Daoy (cell line): ENCODE measurements at places on chromosomes 6 and 20.

GRCh38 chr20:46206025-46206424 is 87.9 kb downstream of the CD40 start:
- peak; percentile 67 for DNase-seq

DNA sequence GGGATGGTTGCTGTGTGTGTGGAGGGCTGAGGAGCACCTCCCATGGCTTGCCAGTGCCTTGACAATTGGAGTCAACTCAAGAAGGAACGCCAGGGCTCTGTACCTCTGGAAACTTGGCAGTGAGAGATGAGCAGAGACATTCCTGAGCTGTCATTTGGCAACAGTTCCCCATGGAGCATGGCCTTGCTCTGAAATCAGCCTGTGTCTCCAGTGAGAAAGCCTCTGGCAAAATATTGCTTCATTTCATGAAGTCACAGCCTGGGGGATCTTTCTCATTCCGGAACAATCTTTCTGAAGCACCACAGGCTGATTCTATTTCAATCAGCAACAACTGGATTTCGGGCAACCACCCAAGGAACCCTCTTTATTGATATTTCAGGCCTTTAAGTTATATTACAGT is 52.2 kb upstream of the FNDC1 start:
- no peak for DNase-seq

DNA sequence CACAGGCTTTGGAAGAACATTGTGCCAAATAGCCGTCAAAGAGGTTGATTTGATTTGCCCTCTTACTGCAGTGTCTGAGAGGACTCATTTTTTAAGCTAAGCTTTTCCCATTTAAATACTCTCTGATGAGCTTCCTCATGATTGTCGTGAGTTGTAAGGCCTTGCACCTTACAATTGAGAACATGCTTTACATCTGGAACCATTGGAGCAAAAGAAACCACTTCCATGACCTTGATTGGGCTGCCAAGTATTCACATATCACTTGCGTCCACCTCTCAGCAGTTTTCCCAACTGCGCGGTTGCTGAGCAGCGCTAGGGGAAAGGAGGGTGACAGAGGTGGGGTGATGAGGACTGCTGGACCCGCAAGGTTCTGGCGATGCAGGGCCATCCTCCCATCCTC is 12.3 kb upstream of the LBP start:
- no peak for DNase-seq

- no peak for DNase-seq
Measured at GRCh38 chr20:52049001-52049731, 142.4 kb downstream of the ZFP64 start.

DNA sequence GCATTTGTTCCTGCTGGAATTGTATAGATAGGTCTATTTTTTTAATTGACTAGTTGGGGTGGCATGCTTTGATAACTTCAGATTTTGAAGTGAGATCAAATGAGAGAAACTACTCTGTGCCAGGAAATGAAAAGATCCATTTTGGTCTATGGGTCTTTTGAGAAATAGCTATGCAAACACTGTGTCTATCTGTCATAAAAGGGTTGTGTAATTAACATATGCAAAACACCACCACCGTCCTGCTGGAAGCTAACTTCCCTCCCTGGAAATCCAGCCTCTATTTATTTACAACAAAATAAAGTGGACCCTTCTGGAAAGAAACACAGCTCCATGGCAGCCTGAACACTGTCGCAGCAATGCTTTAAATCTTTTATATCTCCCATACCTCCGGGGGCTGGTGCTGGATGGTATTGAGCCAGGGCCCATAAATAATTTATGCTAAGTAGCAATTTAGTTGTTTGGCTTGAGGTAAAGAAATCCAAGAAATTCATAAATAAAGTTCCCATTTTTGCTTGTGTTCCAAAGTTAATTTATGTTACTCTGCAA is 244.2 kb upstream of the POU3F2 start:
- no peak for DNase-seq

DNA sequence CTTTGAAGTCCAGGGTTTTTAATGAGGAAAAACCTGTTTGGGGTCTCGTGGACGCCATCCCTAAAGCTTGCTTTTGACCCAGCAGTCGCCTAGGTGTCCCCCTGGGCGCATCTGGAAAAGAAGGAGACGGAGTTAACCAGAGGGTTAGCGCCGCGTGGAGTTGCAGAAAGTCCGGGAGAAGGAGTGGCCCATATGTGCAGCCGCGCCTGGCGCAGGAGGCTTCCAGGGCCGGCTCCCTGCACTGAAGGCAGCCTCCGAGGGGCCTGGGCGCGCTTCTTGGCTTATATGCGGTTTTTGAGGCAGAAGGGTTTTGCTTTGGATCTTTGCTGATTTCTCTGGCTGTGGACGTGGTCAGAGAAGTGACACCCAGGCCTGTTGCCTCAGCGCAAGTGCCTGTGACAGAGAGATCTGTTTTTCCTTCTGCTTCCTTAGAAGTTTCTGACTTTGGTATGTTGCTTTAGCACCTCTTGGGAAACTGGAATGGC is 987 bp downstream of the TMEM181 start:
- DNase-seq, result peak; percentile 32

DNA sequence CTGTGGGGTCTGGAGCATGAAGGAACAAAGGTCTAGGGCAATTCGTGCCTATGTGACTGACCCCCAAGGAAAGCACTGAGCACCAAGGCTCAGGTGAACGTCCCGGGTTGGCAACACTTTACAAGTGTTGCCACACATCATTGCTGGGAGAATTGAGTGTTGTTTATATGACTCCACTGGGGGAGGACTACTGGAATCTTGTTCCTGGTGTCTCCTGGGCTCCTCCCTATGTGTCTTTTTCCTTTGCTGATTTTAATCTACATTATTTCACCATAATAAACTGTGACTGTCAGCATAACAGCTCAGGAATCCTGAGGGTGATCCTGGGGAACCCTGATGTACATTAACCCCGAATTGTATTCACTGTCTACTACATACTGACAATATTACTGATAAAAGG is 207.7 kb upstream of the BMP2 start:
- no peak for DNase-seq

- peak; percentile 65 for DNase-seq
Measured at GRCh38 chr6:109526905-109527628, 44.0 kb upstream of the ZBTB24 start.

- DNase-seq, result no peak
Measured at GRCh38 chr20:62507991-62508640, 32.3 kb upstream of the GATA5 start.

DNA sequence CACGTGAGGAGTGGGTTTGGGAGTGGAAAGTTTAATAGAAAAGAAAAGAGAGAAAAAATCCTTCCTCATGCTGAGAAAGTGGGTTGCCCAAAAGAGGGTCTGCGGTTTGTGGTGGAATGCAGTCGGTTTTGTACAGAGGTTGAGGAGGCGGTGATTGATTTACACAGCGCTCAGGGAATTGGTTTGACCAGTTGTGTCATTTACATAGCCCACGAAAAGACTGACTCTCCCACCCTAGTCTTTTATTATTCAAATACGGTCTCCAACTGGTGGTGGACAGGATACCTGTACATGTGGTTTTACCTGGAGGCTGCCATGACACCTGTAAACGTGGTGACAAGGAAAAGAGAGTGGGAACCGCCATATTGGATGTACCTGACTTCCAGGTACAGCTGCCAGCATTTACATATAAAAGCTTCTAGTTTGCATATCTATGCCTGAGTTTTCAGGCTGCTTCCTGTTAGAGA is 42.1 kb downstream of the HLA-DPB1 start:
- no peak for DNase-seq

GRCh38 chr20:44309763-44310663 is 989 bp downstream of the FITM2 start:
- DNase-seq, result peak; percentile 42

DNA sequence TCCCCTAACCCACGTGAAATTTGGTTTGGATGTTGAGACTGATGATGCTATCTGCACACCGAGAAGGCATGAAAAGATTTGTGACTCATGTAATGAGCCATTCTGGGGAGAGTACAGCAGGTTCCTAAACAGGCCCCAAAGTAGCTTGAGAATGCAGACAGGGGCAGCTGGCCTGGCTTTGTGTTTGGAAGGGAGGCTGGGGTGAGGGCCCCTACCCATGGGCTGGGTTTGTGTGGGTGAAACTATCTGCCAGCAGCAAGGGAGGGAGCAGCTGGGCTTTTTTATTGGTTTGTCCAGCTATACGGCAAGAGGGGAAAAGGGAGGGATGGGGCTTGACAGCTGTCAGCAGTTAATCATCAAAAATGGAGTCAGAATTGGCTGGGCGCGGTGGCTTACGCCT is 87.0 kb upstream of the RNF24 start:
- DNase-seq, result no peak

DNA sequence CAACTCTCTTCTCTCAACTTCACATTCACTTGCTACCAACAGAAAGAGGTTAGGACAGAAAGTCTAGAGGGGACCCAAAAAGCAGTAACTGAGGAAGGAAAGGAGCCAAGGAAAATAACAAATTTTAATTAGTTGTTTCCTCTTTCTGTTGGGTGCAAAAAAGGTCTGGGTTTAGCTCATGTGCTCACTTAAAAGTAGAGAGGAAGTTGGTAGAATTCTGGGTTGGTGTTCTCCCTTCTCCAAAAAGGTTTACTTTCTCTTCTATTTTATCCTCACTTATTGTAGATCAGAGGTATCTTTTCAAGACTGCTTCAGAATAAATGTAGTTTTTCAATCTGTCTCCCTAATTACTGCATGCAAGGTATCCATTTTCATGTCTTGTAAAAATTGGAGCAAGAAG is 42.8 kb downstream of the MAP3K7 start:
- no peak for DNase-seq

DNA sequence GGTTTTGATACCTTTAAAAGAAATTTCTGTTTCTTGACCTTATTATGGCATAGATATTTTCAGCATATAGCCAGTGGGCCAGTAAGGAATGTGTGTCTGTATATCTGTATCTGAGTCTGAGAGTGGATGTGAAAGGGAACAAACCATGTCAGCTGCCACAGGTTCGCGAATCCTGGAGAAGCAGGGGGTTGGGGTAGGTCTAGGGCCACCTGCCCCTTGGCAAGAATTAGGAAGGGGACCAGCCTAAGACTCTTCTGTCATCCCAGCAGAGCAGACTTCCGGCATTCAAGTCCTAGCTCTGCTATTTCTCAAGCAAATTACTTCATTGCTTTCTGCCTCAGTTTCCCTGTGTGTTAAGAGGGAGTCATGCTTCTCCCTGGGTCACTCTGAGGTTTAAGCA is 180.3 kb upstream of the SNX9 start:
- no peak for DNase-seq

DNA sequence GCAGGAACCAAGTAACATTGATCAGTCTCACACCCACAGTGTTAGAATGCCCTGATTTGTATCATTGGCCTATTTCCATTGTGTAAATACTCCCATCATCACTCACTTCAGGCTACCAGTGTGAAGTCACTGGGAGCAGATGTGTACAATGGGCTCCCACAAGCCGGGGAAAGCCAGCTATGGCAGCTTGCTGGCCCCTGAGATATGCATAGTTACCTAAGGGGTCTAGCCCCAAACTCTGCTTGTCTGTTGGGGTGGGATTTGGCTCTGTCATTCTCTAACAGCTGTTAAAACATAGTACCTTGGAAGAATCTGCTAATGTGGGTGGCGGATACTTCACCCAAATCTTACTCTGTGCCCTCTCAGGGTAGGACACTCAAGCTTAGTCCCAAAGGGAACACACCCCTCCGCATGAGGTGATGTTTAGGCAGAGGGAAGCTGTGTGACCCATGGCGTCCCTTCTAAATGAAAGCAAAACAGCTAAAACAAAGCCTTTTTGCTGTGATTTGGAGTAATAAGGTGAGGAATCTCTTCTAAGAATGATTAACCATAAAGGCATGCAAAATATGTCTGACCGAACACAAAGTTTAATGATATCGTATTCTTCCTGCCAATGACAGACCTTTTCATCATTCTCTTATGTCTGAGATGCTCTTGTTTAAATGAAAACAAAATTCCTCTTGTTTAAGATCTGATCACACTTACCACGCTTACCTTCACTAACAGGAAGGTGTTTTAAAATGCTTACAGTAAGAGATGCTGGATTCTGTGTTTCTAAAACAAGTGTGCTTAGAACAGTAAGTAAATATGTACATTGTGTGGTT is 45.9 kb upstream of the PXDC1 start:
- DNase-seq, result peak; percentile 60

GRCh38 chr20:46810448-46811223 is 84.0 kb upstream of the EYA2 start:
- no peak for DNase-seq

GRCh38 chr20:2625062-2625461 is 27.4 kb upstream of the NOP56 start:
- DNase-seq, result no peak

GRCh38 chr6:15930207-15930606 is 198.7 kb upstream of the MYLIP start:
- DNase-seq, result no peak

DNA sequence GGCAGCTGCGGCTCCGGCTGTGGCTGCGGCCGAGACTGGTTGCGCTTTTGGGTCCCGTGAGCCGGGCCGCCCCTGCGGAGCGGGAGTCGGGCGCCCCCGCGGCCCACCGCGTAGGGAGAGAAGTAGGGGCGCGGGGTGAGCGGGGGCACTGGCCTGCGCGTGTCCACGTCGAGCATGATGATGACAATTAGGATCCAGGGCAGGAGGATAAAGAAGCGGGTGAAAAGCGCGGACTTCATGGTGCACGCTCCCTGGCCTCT is 739 bp downstream of the B3GAT2 start:
- no peak for DNase-seq

DNA sequence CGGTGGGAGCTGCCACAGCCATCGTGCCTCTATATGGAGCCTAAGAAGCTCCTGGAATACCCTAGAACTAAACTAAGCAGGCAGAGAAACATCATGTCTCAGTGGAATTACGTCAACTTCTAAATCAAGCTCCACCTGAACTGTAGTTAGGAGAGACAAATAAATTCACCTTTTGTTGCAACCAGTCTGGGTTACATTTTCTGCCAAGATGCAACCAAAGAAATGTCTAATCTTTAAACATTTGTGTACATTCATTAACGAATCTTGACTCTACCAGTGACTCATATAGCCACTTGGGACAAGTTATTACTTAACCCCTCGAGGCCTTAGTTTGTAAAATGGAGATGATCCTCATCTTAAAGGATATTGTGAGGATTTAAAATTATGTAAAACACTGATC is 8.9 kb downstream of the PTPRK start:
- DNase-seq, result peak; percentile 16

GRCh38 chr6:168184701-168185100 is 105.7 kb upstream of the FRMD1 start:
- no peak for DNase-seq

DNA sequence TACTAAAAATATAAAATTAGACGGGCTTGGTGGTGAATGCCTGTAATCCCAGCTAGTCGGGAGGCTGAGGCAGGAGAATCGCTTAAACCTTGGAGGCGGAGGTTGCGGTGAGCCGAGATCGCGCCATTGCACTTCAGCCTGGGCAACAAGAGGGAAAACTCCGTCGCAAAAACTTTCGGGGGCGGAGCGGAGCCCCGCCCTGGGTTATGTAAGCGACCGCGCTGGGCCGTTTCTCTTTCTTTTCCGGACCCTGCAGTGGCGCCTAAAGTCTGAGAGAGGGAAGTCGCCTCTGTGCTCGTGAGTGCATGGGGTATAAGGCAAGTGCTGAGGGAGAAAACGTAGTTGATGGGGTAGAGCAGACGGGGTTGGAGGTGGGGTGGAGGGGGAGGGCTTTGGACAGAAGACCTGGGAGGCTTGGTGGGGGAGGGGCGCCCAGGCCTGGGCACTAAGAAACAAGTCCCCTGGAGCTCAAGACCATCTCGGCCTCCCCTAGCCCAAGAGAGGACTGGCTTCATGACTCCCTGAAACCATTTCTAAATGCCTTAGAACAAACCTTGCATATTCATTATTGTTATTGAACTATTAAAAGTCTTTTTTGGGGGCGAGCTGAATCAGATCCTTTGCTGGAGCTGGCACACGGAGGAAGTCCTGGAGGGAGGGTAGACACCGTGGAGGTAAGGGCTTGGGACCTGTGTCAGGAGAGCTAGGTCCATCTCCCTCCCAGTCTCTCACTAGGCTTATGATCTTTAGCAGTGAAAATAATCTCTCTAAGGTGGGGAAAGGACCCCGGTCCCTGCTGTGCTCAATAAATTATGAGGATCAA is 2.7 kb upstream of the MICA start:
- DNase-seq, result peak; percentile 75
